Activated T-cell treated with anti-CD3 and anti-CD28 coated beads, Interleukin-2, amount 50 U/mL, for 1 hour (primary cell): ENCODE measurements at places on chromosomes 5 and 9.

DNA sequence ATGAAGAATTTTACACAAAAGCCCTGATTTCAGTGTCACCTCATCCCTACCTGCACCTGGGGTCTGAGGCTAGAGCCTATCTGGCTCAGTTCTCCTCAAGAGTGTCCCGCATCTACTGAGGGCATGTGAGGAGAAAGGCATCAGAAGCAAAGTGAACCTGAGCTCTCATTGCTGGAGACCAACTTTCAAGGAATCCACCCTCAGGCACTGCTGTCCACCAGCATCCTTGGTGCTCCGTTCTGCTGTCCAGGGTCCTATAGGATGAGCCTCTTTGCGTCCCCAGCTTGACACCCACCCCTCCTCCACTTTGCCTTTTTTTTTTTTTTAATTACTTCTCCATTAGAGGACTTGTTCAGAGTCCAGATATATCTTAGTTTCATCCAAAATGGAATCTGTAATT lies 49.5 kb downstream of the CAMSAP1 start:
- DNase-seq, result no peak

DNA sequence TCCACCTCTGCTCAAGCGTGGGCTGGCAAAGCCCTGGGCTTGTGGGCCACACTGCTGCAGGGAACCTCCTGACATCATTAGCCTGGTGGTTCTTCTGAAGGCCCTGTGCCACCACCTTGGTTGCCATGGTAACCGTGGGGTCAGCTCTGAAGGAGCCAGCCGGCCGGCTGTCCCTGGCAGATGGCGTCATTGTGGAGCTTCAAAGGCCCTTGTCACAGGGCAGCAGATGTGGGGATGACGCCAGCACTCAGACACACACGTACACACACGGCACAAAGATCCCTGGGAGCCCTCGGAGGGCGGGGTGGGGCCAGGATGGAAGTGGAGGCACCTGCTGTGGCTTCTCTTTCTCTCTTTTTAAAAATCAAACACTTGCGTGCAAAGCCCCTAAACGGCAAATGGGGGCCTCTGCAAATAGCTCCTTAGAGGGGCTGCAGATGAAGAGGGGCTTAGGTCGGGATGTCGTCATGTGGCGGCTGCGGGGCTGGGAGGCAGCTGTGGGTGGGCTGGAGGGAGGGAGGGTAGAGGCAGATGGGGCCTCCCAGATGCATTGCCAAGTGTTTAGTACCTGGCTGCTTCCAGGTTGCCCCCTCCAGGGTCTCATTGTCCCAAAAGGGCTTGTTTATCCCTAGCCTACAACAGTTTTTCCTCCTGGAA lies 19.5 kb upstream of the RPL26L1 start:
- no peak for DNase-seq

GRCh38 chr9:105760053-105760452 lies 65.7 kb downstream of the TMEM38B start:
- no peak for DNase-seq

DNA sequence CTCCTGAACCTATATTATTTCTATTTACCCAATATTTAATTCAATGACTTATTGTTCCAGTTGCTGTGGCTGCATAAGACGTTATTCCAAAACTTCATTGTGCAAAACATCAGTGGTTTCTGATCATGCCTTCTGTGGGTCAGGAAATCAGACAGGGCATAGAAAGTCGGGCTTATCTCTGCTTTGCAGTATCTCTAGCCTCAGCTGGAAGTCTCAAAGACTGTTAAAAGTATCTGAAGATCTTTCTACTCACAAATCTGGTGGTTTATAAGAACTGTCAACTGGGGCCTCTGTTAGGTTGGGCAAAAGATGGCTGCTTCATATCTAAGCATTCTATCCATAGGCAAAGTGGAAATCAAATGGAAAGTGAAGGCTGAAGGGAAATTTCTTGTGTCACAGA lies 687.7 kb upstream of the ARRDC3 start:
- no peak for DNase-seq

DNA sequence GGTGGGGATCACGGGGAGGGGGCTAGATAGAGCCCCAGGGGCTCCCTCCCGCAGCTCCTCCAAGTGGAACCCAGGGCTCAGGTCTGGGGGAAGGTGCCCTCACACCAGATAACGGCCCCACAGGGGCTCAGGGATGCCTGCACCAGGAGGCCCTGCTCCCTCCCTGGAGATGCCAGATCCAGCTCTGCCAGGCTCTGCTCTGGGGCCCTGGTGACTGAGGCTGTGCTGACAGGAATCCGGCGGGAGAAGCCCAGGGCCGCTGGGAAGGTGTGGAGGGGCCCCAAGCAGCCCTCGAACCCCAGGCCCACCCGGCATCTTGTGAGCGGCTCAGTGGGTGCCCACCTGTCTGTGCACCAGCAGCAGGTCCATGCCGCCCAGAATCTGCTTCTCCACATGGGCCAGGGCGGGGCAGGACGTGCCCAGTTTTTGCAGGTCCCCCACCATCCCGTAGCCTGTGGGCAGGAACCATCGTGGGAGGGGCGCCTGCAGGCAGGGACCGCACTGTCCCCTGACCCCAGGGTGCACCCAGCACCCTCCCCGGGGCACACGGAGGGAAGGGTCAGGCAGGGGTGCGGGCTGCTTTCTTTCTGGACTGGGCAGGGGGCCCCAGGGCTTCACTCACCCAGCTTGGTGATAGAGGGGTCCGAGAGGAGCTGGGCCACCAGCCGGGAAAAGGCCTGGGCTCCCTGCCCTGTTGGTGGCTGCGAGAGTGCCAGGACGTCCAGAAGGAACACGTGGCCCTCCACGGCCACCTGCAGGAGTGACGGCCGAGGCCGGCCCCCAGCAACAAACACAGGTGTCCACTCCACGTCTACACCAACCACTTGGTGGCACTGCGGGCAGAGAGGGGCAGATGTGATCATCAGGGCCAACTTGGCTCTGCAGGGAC lies 48.9 kb upstream of the NRARP start:
- no peak for DNase-seq
